DMS 273 treated with DMSO at 0.1 percent for 48 hours (cell line): ENCODE measurements at places on chromosomes 6 and 20.

GRCh38 chr6:129565366-129565765 is 144.6 kb downstream of the ARHGAP18 start:
- no peak for DNase-seq

DNA sequence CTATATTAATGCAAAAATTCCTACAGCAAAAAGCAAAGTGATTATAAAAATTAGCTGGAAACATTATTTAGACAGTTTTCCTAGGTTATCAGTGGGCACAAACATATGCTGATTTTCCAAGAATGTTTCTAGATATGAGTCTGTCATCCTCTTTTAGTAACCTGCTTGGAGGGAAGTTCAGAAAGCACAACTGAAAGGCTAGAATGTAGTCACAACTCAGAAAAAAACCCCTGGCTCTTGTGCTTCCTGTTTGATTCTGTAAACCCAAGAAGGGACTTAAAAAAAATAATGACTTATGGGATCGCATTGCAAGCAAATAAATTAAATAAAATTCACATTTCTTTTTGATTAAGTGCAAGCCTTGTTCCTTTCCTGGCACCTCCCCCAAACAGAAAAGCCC is 708.4 kb upstream of the EPHA7 start:
- DNase-seq = no peak

GRCh38 chr6:111238464-111239119 is 151.3 kb downstream of the SLC16A10 start:
- no peak for DNase-seq

- DNase-seq = no peak
Measured at GRCh38 chr20:8602389-8603116, 466.3 kb upstream of the PLCB4 start.

DNA sequence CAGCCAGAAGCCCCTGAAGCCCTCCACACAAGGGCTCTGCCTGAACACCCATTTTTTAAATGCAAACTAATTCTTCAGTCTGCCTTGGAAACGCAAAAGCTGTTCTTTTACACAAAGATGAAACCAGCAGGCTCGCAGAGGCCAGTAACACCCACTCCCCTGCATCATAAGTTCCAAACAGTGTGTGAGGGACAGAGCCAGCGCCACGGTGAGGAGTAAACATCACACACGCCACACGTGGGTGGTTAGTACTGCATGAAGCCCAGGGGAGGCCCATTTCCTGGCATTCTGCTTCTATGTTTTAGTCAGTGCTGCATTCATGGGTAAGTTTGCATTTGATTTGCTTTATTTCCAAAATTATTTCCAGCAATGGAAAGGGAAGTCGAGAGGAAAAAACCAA is 217.7 kb upstream of the RIN2 start:
- no peak for DNase-seq

GRCh38 chr6:25366903-25367545 is 87.8 kb downstream of the CARMIL1 start:
- no peak for DNase-seq

DNA sequence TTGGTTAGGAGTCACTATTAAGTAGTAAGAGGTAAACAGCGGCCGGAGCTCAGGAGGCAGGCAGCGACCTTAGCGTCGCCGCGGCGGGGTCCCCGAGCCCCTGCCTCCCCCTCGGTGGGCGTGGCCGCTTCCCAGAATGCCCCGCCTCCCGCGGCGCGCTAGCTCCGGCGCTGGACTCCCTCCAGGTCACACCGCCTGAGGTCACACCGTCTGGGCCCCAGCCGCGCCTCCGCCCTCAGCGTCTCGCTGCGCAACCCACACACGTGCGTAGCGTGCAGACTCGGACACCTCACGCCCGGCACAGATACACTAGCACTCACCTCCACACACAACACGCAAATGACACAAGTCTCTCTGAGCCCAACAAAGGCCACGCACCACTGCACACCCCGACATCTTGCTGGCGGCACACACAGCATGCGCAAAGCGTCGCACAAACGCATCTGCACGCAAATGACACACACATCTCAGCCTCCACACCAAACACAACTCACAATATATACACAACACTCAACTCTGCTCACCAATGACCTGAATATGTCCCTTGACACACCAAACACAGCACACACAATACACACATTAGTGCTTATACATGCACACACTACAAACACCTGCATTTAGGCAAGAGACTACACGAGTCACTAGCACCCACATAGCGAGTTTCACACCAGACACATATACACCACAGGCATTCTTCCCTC is 17.6 kb upstream of the CDKN1A start:
- no peak for DNase-seq

DNA sequence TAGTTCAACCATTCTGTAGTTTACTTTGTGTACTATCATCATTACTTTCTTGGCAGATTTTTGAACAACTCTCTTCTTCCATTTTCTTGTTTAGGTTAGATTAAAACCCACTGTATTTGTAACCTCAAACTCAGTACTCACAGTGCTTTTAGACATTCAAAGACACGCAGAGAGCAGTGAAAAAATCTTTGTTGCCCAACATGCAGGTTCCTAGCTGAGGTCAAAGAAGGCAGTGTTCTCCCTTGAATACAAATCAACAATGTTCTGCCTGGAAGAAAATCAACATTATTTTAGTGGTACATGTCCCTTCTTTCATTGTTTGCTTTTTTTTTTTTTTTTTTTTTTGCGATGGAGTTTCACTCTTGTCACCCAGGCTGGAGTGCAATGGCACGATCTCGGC is 11.2 kb downstream of the CYB5R4 start:
- DNase-seq = no peak

DNA sequence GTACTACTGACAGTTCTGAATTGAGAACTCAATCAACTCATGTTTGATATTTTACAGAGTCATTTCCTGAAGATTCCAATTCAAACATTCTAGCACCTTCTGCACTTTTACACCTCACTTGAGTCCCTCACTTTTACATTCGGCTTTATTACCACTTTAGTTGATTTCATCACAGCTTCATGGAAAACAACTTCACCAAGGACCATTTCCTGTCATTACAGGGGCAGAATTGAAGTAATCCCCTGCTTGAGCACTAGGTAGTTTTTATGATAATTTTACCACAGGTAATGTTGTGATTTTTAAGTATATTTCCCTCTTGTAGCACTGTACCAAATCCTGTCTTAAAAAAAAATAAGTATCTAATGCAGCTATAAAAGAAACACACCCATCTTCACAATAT is 312.9 kb downstream of the BTBD9 start:
- DNase-seq = no peak

DNA sequence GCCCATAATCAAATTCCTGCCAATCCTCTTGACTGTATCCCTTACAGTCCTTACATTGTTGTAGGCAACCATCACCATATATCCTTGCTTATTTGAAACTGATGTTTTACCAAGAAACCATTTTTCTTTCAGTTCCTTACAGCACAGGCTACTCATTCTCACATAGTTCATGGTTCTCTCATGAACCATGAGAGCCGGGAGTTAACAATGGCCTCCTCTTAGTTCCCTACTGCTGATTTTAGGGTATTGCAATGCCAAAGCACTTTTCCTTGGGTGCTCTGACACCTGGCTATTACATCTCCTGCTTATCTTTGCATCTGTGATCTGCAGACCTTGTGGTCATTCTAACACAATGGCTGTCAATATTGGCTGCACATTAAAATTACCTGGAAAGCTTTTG is 133.4 kb downstream of the MYB start:
- DNase-seq = no peak

DNA sequence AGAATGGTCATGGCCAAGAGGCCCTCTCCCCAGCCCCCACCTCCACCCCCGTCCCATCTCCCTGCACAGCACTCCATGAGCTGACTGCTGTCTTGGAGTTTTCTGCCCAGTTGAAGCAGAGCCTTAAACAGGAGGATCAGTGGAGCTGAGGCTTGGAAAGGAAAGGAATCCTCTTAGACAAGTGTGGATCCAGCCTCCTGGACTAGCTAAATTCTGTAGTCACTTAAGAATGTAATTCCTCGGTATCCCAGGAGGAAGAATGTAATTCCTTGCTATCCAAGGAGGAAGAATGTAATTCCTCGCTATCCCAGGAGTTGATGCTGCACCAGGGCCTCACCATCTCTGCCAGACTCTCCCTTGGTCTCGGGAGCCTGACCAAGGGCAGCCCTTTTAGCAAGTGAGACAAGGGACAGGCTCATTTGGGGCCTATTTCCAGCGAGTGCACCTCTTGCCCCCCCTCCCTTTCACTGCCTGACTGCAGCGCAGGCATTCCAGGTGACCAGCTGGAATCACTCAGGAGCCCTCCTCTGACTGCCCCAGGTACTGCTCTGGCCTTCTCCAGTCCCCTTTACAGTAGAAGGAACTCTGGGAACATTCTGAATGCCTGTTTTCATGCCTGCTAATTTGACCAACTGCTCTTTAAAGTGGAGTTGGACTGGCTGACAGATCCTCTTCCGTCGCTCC is 76.2 kb downstream of the TCP11 start:
- no peak for DNase-seq

DNA sequence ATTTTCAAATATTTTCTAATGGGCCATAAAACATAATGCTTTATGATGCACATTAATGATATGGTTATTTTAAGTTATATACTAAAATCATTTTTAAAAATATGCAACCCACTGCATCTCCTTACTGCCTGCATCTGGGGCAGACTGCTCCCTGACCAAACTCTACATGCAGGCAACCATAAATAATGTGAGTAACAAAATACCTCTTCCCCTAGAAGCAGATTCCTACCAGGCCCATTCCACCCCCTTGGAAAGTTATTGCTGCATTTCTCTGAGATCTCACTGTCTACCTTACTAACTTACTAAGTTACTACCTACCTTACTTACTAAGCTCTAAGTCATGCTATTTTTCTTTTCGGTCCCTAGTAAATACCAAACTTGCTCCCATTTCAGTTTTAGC is 71.8 kb downstream of the ATG5 start:
- DNase-seq = no peak

GRCh38 chr6:81818901-81819361 is 66.5 kb upstream of the TENT5A start:
- DNase-seq = no peak

- no peak for DNase-seq
Measured at GRCh38 chr6:44386364-44386928, 1.1 kb upstream of the CDC5L start.

DNA sequence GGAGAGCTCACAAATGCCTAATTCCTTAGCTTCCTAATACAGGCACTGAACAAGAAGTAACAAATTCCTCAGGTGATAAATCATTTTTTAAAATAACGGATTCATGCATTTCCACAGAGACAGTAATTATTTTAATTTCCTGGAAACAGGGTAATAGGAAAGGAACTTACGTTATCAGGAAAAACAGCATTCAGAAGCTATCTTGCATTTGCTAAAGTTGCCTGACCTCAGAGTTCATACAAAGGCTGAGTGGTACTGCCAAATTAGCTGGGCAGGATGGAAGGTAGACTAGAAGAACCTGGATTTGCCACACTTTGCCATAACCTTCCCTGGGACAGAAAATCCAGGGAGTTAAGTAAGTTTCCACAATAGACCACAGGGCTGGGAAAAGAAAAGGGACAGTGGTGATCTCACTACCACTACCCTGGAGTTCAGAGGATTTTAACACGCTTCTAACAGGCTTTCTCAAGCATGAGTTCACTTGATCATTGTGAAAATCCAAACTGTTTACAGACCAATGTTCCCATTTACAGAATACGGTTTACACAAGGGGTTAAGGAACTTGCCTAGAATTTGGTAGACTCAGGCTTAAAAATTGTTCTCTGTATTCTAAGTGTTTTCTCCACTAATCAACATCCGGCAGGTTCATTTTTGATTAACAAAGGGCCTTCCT is 57.0 kb downstream of the KIF13A start:
- no peak for DNase-seq

DNA sequence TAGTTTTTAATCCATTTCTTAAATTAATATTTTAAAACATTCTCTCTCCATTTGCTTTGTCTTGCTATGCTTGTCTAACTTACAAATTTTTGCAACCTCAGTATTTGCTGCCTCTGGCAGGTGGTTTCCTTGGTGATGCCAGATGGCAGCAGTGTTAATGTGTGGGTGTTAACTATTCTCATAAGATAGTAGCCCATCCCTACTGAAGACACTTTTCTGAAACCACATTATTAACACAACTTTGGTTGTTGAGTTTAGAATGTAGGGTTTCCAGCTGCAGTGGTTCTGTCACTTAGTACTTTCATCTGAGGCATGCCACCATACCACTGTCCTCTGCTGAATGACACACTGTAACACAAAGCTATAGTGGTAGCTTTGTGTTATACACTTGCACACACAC is 75.1 kb downstream of the MYO6 start:
- DNase-seq = no peak

- no peak for DNase-seq
Measured at GRCh38 chr6:142945446-142946180, 637 bp upstream of the HIVEP2 start.

DNA sequence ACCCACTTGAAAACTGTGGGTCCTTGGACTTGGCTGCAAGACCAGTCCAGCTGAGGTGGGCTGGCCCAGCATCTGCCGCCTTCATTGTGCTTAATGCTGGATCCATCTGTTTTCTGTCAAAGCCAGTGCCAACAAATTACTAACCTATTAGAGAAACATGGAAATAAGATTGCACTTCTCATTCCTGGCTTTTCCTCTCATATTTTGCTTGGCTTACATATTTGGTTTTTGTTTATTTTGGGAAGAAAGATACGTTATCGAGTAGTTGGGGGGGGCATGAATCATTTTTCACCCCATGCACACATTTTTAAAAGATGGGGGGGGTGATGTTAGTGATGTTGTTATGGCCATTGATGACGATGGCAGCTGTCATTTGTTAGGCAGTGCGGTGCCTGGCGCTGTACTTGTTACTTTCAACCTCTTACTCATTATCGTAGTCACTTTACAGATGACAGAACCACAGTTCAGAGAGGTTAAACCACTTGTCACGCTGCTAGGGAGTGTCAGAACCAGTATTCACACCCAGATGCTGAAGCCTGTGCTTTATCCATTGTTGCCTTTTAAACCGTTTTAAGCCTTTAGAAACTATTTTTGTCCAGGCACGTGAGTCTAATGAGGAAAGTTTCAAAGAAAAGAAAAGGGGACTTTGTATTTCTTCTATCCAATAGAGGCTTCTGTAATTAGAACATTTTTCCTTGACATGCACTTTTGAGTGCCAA is 180.0 kb downstream of the TMEM242 start:
- DNase-seq = peak; percentile 70

DNA sequence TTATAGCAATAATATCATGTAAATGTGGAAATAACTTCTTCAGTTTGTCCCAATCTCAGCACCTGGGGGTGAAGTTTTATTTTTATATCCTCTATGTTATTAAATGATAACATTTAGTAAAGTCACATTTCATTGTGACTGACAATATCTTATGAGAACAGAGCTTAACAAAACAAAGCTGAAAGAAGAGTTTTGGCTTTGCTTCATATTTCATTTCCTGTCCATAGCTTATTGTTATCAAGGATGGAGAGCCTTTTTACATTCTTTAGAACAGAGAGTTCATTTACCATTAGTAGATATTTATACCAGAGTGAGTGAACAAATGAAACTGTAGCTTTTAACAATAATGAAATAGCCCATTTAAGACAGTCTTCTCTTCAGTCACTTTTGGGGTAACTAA is 231.9 kb upstream of the SGK1 start:
- no peak for DNase-seq

DNA sequence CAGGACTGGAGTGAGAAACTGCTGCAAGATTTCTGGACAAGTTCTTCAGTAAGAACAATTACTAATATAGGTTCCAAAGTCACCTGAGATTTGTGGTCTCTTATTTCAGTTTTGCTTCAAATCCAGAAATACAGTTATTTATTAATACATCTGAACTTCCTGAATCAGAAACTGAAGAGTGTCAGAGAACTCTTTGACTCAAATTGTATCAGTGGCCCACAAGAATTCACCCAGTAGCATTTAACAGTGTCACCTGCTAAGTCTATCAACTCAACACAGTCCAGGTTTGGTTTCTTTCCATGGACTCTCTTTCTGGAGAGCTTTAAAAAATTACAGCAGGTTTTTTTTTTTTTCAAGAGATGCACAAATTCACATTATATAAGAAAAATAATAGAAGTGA is 18.8 kb upstream of the NHSL1 start:
- no peak for DNase-seq
